ENCODE measurements at places on chromosomes 7 and 10. TPM values are rescaled to one million over a fixed set of nuclear protein-coding genes. Genes with fewer than 3 reads are reported as not detected.
A peak's percentile ranks its signal among the peaks of the same experiment; 100 is the strongest.

Gene GIMAP5
- total RNA-seq = not detected

Gene MBL2
- not detected for total RNA-seq

Gene PLCE1
- total RNA-seq = 0.33 TPM

Gene ARL3
- total RNA-seq = 10.6 TPM

DNA sequence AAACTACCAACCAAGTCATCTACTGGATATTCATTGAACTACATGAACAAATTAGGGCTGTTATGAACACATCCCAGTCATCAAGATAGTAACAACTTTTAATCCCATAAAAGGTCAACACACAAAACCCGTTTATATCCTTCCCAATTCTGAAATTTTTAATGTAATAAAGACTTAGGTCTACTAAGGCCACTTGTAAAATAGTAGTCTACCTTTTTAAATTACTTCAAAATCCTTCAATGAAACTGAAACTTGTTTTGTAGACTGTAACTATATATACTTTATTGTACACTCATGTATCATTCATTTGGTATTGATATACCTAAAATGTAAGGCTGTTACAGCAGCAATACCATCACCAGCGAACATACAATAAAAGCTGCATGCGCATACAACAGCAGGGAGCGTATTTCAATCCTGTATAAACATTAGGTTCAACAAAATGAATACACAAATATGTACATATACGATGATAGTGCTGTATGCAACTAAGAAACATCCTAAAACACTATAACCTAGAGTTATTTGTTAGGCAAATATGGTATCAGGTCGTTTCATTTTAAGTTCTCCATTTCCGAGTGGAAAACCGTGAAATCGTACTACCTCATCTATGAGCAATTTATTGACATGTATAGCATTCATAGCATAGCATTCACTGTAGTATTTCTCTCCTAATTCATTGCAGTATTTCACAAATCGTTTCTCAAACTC lies 973 bp downstream of the ATAD1 start:
- DNase-seq = peak; percentile 21

- no peak for DNase-seq
Measured at GRCh38 chr7:143514487-143514886, 36.8 kb downstream of the TAS2R41 start.

- peak; percentile 21 for DNase-seq
Measured at GRCh38 chr7:76225379-76225778, 23.7 kb downstream of the SRRM3 start.

DNA sequence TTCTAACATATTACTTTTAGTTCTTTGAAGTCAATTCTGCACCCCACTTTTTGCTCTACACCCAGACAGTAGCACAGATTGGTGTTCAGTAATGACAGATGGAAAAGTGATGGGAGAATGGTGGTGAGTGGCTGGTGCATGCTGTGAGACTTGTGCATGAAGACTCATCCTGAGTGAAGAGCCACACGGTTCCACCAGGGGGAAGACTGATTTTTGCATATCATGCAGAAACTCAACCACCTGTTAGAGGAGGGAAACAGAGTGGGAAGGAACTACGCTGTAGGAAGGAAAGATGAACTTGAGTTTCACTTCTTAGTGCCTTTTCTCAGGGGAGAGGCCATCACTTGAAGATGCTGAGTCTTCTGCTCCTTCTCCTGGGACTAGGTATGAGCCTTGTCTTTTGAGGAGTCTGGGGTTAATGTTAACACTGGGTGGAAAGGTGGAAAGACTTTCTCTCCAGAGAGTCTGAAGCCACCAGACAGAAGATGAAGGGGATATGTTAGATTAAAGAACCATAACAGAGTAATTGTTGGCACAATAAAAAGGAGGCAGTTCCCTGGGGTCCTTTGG lies 9.3 kb upstream of the PRSS1 start:
- no peak for DNase-seq

DNA sequence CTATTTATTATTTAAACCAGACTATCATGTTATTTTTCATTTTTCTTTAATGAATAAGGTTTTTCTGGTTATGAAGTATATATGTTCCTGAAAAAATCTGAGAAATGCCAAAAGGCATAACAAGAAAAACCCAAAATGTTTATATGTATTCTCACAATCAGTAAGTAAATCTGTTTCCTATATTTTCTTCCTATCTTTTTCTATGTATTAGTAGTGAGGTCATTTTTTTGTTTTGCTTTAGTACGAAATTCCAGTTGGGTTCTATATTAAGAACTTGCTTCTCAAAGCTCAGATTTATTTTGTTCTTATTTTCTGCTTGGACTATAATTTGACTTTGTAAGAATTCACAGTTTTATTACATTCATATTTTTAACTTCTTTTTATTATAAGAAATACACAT lies 287.5 kb upstream of the NFE2L3 start:
- DNase-seq = no peak

- peak; percentile 44 for DNase-seq
Measured at GRCh38 chr10:6416892-6417512, 163.1 kb downstream of the PRKCQ start.

DNA sequence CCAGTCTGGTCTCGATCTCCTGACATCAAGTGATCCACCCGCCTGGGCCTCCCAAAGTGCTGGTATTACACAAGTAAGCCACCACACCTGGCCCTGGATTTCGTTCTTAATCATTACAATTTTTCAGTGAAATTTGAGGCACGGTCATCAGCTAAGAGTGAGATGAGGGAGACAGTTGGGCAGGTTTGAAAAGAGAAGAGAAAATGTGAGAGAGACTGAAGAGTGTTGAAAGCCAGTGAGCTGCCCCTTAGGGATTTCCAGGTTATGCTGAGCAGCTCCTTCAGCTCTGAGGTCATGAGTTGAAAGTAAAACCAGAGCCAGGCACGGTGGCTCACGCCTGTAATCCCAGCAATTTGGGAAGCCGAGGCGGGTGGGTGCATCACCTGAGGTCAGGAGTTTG lies 5.9 kb upstream of the UPF2 start:
- no peak for DNase-seq

All from fibroblast of lung (primary cell).